ENCODE measurements at places on chromosomes 3 and 15.

- DNase-seq, result no peak
Measured at GRCh38 chr15:99092554-99093172, 12.2 kb upstream of the SYNM start.

DNA sequence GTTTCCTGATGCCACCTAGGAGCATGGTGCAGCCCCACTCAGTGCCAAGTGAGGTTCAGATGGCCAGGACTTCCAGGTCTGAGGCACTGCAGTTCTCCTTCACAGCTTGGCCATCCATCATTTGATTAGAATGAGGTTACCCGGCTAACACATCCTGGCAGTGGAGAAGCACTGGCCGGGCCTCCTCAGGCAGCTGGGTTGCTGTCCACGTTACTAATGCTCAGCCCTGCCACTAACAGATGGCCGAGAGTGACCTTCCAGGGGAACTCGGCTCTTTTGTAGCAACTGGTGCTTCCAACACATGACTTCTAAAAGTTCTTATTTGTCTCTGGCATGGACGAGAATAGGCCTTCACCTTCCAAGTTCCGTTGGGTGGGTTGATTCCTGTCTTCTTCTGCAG is 204.6 kb upstream of the CFAP20DC start:
- peak; percentile 48 for DNase-seq

DNA sequence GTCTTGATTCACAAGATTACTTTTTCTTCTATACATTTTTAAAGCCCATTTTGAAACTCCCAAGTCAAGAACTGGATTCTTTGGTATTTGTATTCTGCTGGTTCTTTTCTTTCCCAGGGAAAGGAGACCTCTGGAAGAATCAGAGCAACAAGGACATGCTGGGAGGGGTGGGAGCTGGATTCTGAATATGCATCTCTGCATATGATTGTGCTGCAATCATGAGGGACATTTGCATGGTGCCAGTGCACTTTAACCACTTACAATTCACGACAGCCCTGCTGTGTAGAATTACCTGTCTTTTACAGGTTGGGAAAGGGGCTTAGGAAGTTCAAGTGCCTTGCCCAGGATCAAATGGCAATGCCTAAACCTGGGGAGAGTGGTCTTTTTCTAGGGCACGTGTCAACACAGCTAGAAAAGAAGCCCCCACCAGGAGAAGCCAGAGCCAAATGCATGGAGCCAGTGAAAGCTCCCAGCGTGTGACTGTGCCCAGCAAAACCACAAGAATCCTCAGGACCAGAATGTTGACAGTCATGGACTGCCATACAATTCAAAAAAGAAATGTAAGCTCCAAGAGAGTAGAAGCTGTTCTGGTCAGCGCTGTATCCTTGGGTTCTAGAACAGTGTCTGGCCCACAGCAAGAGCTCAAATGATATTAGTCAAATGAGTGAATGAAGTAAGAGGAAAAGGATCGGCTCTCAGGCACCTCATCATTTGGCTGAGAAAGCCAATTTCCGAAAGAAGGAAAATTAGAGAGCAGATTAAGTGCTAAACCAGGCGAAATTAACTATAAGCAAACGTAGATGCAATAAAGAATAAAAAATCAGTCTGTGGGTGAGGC is 84.5 kb upstream of the MEF2A start:
- no peak for DNase-seq

- DNase-seq, result peak; percentile 5
Measured at GRCh38 chr15:26083896-26084295, 220.8 kb upstream of the ATP10A start.

DNA sequence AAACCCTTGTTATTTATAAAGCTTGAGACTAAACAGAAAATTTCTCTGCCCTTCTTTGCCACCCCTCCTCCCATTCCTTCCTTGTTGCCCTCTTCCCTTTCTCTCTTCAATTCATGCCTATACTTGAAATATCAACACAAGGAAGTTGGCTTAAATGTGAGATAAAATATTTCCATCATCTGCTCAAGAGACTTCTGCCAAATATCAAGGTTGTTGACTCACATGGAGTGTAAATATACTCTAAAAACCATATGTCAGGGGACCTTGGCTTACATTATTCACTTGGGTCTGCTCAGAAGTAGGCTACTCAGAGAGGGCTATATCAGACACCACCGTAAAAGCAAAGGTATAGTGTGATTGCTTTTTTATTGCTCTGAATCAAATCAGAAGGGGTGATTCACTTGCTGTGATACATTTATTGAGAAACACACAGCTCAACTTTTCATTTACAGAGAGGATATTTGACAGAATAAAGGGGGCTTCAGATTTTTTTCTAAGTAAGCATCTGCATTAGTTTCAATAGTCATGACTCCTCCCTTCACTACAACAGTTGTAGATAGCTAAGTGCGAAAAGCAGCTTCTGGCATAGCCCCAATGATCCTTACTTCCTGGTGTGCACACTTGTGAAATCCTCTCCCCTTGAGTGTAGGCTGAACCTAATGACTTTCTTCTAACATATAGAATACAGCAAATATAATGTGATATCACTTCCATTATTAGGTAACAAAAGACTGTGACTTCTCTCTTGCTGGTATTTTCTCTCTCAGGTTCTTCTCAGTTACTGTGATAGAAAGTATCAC is 386.2 kb downstream of the EFHB start:
- DNase-seq, result no peak

DNA sequence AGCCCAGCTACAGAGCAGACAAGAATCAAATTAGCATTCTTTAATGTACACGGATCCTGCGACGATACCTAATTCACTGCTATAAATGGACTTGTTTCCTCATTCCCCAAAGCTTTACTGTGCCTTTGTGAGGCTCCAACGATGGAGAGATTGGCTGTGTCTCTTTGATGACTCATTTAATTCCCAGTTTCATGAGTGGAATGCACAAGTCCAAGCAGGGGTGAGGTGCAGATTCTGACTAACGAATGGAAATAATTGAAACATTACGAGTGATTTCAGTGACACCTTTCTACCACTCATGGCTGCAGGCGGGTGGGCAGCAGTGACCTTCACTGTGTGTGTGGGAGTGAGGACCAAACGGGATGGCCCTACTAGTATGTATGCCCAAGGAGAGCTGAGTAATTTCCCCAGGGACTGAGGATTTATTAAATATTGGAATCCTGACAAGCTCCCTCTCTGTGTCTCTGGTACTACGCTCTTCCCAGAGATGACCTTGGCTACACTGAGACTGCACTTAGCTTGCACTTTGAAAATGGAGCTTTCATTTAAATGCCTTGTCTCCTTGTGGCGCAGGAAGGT is 156.7 kb downstream of the CACNA2D3 start:
- no peak for DNase-seq

- peak; percentile 90 for DNase-seq
Measured at GRCh38 chr15:84748274-84749110, at the start of gene ZNF592. Gene ZNF592, plus strand, starts transcription at chr15:84748592. Its CDS starts 34,084 bp downstream, at chr15:84782676.

GRCh38 chr3:170560296-170560695 is 25.6 kb downstream of the SLC7A14 start:
- DNase-seq, result no peak

DNA sequence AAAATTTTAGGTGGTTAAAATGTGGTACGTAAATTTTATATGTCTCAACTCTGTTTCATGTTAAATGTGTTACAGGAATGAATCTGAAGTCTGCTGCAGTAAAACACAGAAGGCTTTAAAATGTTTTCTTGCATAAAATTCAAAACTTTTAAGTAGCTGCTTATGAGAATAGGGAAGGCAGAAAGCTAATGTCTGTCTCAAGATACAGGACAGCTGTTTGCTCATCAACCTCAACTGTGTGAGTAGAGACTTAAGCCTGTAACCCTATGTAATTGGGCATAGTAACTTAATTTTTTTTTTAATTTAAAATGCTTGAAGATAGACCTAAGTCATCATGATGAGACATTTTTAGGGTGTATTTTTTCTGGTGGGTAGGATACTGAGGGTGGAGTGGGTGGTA is 38.9 kb downstream of the ZFAND6 start:
- DNase-seq, result no peak

DNA sequence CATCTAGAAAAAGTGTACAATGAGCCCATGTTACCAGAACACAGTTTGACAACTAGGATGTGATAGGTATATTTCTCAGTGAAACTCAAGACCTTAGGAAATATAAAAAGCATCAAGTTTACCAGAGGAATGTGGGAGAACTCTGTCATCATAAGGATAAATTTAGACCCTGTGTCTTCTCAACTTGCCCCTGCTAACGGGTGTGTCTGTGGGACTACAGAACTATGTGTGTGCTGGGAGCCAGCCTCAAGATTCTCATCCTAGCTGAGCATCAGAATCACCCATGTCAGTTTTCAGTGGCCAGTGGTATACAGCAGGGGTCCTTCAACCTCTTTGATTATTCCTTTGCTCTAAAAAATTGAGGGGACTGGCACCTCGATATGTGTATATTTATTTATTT is 393.3 kb downstream of the PLCL2 start:
- DNase-seq, result no peak

DNA sequence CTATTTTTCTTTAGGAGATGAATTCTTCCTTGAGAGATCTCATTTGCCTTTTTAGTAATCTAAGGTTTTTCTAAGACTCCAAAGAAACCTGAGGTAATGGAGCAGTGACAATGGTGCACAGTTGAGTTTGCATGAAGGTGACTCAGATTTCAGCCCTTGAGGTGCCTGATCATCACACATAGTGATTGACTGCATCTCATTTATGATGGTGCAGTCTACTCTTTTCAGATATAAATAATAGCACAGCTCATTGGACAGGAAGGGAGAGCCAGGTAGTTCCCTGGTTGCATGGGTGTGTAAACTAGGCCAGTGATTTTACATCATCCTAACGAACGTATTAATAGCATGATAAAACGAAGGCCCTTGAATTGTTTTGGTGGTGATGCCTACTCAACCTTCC is 86.1 kb upstream of the SAMMSON start:
- DNase-seq, result no peak

- DNase-seq, result peak; percentile 31
Measured at GRCh38 chr15:47820747-47821319, 103.5 kb downstream of the SEMA6D start.

GRCh38 chr3:158763421-158763820 is 31.2 kb upstream of the RARRES1 start:
- no peak for DNase-seq

GRCh38 chr3:73804204-73804603 is 179.5 kb upstream of the PDZRN3 start:
- DNase-seq, result peak; percentile 35

DNA sequence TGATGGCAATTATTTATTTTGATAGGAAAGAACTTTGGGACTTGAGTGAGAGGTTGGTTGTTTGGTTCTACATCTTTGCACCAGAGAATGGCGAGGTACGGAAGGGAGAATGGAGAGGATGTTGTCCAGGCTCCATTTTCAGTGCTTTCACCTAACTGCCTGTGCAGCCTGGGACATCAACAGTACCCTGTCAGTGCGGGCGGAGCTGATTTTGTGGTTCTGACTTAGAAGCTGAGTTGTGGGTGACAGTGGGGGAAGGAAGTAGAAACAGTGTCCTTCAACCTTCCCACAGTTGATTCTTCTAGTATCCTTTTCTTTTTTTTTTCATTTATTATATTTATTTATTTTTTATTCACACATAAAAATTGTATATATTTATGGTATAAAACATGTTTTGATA is 95.3 kb downstream of the TIGIT start:
- no peak for DNase-seq

GRCh38 chr3:25412269-25412668 is 15.8 kb upstream of the RARB start:
- DNase-seq, result no peak

DNA sequence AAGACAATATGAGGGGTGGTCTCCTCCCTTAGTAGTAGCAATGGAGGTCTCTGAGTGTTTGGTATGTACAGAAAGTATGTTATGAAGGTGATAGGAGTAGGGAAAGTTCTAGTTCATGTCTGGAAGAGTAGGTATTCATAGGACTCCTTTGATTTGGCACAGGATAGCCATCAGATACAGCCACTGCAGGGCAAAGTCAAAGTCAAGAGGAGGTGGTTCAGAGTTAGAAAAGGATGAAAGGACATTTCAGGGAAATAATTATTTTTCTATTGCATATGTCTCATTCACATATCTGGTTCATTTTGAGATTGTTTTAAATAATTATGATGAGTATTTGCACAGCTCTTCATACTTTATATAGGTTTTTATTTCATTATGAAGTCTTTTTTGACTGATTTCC is 381.1 kb downstream of the MFSD1 start:
- DNase-seq, result no peak

DNA sequence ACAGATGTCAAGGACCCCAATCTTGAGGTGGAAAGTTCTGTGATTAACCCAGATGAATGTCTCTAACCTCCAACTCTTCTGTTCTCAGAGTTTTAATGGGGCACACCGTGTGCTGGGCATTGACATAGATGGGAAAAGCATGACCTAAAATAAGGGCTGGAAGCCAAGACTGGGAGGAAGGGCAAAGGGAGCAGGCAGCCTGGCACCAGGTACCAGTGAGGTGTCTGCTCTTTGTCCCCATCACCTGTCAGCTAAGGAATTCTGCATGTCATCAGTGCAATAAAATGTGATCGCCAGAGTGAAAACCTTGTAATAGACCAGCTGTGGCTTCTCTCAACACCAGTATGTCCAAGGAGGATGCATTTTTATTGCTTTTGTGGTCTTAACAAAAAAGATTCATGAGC is 143.5 kb upstream of the TPM1 start:
- DNase-seq, result no peak

- DNase-seq, result no peak
Measured at GRCh38 chr3:123813876-123814275, 70.3 kb downstream of the MYLK start.

DNA sequence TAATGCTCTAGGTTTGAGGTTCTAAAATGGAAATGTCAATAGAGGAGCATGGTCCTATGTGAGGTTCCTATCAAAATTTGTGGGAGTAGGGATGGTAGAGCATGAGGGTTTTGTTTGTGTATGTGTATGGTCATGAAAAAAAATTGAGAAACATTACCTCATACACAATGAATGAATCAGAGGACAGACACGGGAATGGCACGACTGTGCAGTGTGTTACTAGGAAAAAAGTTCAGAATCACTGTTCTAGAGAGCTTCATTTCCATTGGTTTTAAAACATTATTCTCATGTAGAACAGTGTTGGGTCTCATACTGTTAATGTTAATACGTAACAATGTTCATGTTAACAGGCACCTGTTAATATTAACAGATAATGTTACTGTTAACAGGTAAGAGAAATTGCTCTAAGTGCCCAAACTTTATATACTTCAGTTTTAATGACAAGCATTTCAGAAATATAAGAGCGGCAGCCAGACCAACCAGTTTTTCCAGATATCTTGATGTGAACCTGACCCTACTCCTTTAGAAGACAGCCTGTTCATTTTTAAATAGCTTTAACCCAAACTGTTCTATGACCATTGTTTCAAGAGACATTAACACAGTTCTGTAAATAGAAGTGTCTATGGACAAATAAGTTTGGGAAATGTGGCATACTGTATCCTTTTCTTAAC is 48.0 kb downstream of the SLC15A2 start:
- peak; percentile 25 for DNase-seq

GRCh38 chr15:101329309-101329863 is 34.3 kb upstream of the SNRPA1 start:
- DNase-seq, result no peak

GRCh38 chr3:16067837-16068471 is 106.5 kb upstream of the GALNT15 start:
- DNase-seq, result no peak

- no peak for DNase-seq
Measured at GRCh38 chr3:125058959-125059358, 3.2 kb upstream of the HEG1 start.

All from tongue (tissue), 3 donors.